H1 (cell line): ENCODE measurements at places on chromosomes 2 and 18. TPM values are rescaled to one million over a fixed set of nuclear protein-coding genes. Genes with fewer than 3 reads are reported as not detected.

DNA sequence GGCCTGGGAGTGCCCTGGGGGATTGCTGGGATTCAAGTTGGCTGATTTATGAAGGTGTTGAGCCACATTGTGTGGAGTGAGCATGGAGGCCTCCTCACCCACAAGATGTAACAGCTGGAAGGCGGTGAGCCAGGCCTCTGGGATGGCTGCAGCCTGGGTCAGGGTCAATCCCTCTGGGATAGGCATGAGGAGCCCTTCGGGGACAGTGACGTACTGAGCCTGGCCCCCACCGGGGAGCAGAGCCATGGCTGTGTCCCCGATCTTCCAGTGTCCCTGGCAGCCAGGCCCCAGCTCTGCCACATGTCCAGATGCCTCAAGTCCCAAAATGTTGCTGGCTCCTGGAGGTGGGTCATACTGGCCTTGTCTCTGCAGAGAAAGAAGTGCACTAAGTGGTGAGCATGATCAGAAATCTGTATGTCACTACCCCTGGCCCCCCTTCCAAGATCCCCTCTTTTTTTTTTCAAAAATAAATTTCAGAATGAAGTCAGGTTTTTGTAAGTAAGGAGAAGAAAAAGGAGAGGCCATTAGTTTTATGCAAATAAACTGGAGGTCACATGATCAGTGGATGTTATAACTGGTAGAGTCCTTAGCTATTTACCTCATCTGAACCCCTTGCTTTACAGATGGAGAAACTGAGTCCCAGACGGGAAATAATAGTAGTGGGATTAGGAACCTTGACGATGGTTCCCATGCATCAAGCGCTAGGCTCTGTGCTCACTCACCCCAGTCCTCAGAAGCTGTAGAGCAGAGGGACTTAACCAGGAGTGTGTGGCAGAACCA, 1.7 kb downstream of the TP53I3 start:
- no peak for DNase-seq

DNA sequence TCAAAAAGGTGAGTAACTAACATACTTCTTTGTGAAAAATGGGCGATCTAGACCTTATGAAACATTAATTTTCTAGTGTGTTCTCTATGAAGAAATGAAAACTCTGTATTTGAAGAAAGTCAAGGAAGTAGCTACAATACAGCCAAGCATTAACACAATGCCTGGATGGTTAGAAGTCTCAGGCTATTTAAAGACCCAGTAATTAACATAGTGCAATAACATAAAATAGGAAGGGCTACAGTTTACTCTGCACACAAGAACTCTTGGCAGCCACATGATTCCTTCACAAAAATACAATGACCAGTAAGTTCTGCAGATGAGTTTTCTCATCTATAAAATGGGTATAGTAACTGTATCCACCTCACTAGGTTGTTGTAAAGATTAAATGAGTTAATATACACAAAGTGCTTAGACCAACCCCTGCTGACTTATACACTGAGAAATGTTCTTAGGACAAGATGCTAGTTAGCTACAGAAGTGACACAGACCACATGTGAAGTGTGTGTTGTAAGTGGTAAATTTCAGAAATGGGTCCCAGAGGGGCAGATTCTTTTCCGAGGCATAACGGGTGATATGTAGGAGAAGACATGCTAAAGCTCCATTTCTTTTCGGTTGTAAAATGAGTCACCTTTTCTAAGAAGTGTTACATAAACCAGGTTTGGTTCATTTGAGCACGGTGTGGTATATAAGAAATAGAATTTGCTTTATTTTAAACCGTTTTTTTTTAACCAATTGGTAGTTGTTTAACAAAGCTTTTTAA, 61.8 kb downstream of the CXCR4 start:
- no peak for DNase-seq

DNA sequence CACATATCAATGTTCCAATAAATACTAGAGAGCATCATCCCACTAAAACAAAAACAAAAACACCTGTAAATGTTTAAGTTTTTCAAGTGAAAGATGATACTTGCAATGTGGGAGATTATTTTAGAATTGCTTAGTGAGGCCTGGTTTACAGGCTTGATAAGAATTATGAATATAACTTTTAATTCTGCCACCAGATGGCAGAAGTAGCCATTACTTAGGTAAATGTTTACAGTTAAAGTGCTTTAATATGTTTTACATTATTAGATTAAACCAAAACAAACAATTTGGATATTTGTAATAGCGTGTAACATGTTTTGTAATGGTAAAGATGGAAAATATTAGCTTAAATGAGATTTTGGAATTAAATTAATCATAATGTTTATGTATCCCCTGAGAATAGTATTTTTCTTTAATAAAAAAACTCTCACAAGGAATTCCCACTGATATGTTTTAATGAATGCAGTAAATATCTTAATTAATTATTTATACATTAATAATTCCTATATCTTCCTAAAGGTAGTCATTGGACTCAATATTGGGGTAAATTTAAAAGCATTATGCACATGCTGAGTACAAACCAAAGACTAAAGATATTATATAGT, 522.0 kb downstream of the SPAG16 start:
- no peak for DNase-seq

KLHL30 gene
- 0.08 TPM in 1 of 2 replicates, not detected in the other for total RNA-seq
